Sciatic nerve (tissue), 2 donors: ENCODE measurements at places on chromosomes 5 and 9.

DNA sequence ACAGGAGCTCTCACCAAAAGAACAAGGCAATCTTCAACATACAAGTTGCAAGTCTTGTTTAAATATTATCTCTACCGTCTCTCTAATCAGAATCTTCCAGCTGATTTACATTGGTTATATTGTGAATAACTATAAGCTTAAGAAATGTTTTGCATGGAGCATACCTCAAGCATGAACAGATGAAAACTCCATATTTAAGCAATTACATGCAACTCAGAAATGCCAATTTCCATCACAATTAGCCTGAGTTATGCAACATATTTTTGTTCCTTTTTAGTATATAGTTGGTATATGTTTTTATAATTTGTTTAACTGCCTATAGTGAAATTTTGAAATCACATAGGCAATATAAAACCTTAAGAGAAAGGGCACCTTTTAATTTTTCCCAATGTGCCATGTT, 142.5 kb downstream of the DENND1A start:
- no peak for DNase-seq

GRCh38 chr5:38816083-38817030, 29.5 kb upstream of the OSMR start:
- DNase-seq = no peak

DNA sequence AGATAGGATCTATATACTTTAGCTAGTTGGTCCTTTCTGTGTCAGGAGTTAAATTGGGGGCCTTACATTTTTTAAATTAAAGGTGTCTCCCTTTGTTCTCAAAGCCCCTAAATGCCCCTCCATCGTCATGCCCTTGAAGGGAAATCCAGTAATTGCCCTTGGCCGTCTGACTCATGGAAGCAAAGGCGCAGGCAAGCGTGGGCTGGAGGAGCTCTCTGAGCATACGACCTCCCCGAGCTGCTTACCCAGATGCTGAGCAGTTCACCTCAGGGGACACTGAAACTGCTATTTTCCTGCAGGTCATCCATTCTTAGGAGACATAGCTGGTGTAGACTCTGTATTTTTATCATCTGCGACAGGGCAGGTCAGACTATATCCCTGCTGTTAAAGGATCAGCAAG, 23.0 kb downstream of the PCSK1 start:
- no peak for DNase-seq

DNA sequence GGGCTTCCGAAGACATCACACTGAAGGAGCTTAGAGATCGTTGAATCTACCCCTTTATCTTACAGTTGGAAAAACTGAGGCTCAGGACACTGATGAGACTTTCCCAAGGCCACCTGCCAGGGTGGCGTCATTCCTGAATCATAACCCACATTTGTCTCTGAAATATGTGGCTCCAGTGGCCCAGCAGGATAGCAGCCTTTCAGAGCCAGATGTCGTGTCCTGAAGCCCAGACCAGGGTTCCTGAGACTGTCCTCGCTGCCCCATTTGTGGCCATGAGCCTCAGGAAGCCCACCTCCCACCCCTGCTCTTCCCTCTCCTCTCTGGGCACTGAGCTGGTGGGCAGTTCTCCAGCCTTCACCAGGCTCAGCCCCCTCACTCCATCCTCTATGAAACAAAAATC, 2.4 kb downstream of the HMCN2 start:
- DNase-seq = peak; percentile 31

- no peak for DNase-seq
Observed at GRCh38 chr9:73906671-73907070, 590.5 kb upstream of the RORB start.

DNA sequence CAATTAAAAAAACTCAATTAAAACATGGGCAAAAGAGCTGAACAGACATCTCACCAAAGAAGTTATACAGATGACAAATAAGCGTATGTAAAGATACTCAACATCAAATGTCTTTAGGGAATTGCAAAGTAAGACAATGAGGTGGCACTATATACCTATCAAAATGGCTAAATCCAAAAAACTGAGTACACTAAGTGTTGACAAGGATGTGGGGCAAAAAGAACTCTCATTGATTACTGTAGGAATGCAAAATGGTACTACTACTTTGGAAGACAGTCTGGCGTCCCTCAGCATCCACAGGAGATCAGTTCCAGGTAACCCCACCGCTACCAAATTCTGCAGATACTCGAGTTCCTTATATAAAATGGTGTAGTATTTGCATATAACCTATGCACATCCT, 198.1 kb downstream of the DAB2IP start:
- no peak for DNase-seq

DNA sequence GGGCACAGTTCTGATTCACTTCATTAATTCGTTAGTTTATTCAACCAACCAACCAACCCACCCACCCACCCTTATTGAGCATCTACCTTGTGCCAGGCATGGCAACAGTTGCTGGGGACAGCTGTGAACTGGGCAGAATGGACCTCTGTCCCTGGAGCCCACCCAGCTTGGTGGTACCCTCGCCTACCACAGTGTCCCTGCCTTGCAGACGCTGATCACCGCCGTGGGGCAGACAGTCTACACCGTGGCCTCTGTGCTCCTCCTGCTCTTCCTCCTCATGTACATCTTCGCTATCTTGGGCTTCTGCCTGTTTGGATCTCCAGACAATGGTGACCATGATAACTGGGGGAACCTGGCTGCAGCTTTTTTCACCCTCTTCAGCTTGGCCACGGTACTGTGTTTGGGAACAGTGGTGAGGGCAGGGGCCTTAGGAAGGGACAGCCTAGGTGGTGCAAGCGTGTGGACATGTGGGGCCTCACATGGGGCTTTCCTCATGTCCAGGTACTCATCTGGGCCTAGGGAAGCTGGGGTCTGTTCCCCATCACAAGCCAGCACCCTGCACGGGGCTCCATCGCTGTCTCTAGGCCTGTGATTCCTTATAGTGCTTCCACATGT, 26.2 kb downstream of the PITX1 start:
- peak; percentile 35 for DNase-seq

DNA sequence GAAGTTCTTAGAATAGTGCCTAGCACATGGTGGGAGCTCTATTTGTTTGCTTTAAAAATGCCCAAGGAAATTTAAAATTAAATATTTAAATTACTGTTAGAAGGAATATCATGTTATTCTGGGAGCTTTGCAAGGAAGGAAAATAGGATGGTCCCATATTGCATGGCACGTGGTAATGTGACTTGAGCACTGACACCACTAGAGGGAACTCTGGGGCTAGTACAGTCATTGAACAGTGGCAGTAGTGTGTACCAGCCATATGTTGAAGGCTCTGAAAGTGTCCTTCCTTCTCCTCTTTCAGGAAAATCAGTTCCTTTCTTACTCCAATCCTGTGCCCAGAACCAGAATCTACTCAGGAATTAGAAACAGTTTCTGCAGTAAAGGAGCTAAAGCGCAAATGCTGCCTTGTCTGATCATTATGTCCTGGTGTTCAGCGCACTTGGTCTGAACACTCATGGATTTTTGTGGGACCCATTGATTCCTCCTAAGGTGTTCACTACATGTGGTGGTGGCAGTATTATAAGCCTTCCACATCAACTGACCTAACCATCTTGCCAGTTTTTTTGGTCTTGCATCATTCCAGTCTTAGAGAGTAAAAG, 54.1 kb downstream of the GDA start:
- no peak for DNase-seq

DNA sequence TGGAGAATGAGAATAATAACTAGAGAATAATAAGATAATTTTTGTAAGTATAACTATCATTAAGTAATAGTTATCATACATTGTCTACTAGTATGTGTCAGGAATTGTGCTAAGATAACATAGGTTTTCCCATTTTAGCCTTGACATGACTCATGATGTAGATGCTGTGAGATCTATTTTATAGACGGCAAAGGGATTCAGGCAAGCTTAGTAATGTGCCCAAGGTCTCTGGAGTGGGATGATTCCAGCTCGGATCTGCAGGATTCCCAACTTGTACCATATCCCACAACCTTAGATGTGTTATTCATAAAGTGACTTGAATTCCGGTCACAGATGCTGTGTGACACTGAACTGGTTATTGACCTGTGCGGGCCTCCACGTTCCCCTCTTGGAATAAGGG, 51.5 kb downstream of the IL31RA start:
- DNase-seq = no peak

DNA sequence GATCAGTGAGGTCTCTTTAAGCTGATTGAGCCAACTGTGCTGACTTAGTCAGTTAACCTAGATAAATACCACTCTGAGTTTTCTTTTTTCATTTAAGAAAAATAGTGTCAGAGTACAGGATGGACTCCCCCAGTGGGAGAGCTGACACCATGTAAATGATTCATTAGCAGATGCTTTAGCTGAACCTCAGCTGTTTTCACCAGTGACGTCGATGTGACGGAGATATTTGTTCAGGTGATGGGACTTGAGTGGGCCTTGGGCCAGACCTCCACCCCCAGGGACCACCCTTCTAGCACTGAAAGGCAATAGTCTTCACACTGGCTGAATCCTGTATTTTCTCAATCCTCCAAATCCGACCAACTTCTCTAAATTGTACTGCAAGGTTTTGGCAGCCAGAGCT, 196.1 kb downstream of the GAS1 start:
- no peak for DNase-seq

DNA sequence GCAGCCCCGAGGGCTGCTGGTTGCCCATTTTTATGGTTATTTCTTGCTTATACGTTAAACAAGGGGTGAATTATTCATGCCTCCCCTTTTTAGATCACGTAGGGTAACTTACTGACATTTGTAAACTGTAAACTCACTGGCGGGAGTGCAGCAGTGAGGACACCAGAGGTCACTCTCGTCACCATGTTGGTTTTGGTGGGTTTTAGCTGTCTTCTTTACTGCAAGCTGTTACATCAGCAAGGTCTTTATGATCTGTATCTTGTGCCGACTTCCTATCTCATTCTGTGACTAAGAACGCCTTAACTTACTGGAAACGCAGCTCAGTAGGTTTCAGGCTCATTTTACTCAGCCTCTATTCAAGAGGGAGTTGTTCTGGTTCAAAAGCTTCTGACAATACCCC, 155.0 kb upstream of the PRDM9 start:
- DNase-seq = no peak

- DNase-seq = no peak
Observed at GRCh38 chr5:105057001-105057436, 1494.4 kb upstream of the NUDT12 start.

DNA sequence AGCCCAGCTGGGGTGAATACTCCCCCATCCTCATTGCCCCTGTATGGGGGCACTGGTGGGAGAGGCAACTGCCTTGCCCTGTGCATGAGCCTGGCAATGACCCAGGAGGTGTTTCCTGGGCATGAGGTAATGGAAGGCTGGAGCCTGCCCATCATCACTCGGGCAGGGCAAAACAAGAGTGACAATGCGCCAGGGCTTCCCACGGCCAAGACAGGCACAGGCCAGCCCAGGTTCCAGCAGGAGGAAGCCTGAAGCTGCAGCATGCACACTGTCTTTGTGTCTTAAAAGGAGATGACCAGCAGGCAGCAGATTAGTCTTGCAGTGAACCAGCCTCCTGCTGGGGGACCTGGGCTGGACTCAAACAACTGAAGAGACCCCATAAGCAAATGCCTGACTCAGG, 92.2 kb upstream of the SMIM23 start:
- DNase-seq = no peak

GRCh38 chr5:96708600-96708999, 46.4 kb downstream of the CAST start:
- DNase-seq = no peak

- no peak for DNase-seq
Observed at GRCh38 chr9:89375191-89375760, 57.0 kb downstream of the SECISBP2 start.

- no peak for DNase-seq
Observed at GRCh38 chr5:83434946-83435345, 36.6 kb upstream of the VCAN start.

- no peak for DNase-seq
Observed at GRCh38 chr5:127355337-127355736, 64.7 kb downstream of the MEGF10 start.

GRCh38 chr5:64180661-64181343, 15.2 kb downstream of the RNF180 start:
- DNase-seq = no peak

DNA sequence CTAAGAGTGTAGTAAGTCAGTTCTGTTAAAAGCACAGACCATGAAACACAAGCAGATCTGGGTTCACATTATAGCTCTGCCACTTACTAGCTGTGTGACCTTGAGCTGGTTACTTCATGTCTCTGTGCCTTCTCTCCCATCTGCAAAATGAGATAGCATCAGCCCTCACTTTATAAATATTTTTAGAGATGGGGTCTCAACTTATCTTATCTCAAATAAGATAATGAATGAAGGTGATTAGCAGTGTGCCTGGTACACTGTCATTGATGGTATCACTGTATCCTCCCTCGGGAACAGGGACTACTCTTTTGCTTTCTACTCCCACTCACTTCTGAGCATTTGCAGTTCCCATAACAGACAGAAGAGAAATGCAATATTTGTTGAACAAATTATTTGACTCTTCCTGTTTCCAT, 52.4 kb downstream of the GALNT10 start:
- DNase-seq = no peak

DNA sequence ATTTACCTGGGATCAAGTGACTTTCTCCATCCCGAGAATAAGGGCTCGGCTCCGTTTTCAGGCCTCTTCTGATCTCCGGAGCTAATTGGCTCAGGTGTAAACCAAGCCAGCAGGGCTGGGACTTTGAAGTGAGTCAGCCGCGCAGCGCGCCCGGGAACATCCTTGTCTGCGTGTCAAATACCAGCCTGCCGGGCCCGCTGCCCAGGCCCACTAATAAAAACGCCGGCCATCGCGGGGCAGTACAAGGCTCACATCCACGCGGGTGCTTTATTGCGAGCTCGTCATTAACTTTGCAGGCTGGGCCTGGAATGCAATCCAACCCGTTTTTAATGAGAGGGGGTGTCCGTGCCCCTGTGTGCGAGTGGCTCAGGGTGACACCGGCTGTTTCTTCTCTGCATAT, 416.8 kb downstream of the IRX2 start:
- DNase-seq = no peak

- no peak for DNase-seq
Observed at GRCh38 chr5:13946111-13946510, 1.6 kb upstream of the DNAH5 start.

GRCh38 chr9:88052321-88052965, 78.1 kb upstream of the CDK20 start:
- DNase-seq = no peak

DNA sequence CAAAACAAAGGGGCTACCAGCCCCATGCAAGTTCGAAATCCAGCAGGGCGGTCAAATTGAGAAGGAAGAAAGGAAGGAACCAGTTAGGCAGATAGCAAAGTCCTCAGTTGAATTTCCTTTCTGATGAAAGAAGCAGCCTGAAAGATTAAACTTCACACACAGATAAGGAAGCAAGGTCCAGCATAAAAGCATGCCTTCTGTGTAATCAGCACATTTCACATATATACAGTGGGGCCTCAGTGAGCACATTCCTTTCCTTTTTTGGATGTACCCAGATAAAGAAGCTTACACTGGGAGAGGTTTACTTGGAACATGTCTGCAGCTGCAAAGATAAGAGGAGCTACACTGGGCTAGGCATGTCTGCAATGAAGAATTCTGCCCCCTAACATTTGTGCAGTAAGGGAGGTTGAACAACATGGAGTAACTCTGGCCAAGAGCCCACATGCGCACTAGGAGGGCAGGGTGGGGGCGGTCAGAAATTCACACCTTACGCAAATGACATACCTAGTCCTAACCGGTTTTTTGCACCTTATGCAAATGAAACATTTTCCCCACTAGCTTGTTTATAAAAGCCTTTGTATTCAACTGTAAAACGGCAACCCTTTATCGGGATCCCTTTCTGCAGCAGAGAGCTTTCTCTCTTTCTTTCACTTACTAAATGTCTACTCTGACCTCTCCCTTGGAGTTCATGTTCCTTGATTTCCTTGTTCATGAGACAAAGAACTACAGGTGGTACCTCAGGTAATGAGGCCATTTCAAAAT, 149.7 kb upstream of the FBXL17 start:
- DNase-seq = no peak

GRCh38 chr5:145689235-145689634, 145.9 kb downstream of the PRELID2 start:
- DNase-seq = no peak
